Adrenal gland (tissue), 19 donors: ENCODE measurements at places on chromosomes 6 and 20. TPM values are rescaled to one million over a fixed set of nuclear protein-coding genes. Genes with fewer than 3 reads are reported as not detected.

GRCh38 chr20:1565461-1565860 lies 8.0 kb upstream of the SIRPD start:
- no peaks in the 10 kb centered on the region for H3K4me1 ChIP-seq
- no peak for DNase-seq
- no peak overlapping the region for H3K4me3 ChIP-seq
- H3K36me3 ChIP-seq, result no peaks in the 10 kb centered on the region
- no peaks in the 10 kb centered on the region for H3K27me3 ChIP-seq
- H3K27ac ChIP-seq, result no peak overlapping the region

- no peaks in the 10 kb centered on the region for H3K36me3 ChIP-seq
- H3K27ac ChIP-seq, result no peak within 1 kb of the TSS
These were observed at the start of gene NRSN1 for GRCh38 chr6:24125980-24126379. Gene NRSN1 (plus strand): TSS chr6:24126215. CDS start chr6:24134328, 8,113 bp downstream.

DNA sequence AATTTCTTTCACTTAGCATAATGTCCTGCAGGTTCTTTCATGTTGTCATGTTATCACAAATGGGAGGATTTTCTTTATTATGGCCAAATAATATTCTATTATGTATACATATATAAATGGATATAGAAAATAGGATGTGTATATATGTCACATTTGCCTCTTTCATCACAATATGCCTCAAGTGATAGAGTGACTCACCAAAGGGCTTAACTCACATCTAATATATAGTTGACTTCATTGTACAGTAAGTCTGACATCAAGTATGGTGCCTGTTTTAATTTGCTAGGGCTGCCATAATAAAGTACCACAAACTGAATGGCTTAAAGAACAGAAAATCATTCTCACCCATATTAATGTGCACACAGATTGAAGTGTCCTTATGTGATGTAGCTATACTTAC lies 436.1 kb upstream of the FLRT3 start:
- no peaks in the 10 kb centered on the region for H3K4me1 ChIP-seq
- H3K4me3 ChIP-seq, result no peak overlapping the region
- no peak overlapping the region for H3K27ac ChIP-seq
- H3K27me3 ChIP-seq, result no peaks in the 10 kb centered on the region

- H3K36me3 ChIP-seq, result no peaks in the 10 kb centered on the region
- H3K4me3 ChIP-seq, result no peak overlapping the region
- H3K4me1 ChIP-seq, result no peaks in the 10 kb centered on the region
- H3K27me3 ChIP-seq, result no peaks in the 10 kb centered on the region
- DNase-seq, result no peak
These were observed 7.2 kb upstream of the BPIFB6 start for GRCh38 chr20:33024243-33024560.

DNA sequence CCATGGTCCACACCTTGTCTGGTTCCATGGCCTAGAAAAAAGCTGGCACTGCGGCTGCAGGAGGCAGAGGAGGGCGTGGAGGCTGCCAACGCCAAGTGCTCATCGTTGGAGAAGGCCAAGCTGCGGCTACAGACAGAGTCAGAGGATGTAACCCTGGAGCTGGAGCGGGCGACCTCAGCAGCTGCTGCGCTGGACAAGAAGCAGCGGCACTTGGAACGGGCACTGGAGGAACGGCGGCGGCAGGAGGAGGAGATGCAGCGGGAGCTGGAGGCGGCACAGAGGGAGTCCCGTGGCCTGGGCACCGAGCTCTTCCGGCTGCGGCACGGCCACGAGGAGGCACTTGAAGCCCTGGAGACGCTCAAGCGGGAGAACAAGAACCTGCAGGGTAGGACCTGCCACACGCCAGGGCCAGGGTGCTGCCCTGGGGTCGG lies 43.4 kb downstream of the MYH7B start:
- H3K4me3 ChIP-seq, result no peak overlapping the region
- H3K27me3 ChIP-seq, result no peaks in the 10 kb centered on the region
- no peaks in the 10 kb centered on the region for H3K36me3 ChIP-seq
- DNase-seq, result no peak

GRCh38 chr6:41733360-41733706 lies 2.1 kb downstream of the TFEB start:
- no peak for DNase-seq
- H3K27ac ChIP-seq, result no peak overlapping the region
- H3K36me3 ChIP-seq, result no peaks in the 10 kb centered on the region
- H3K4me1 ChIP-seq, result peaks cover 39% of the 10 kb centered on the region
- no peak overlapping the region for H3K4me3 ChIP-seq

GRCh38 chr6:7954477-7955200 lies 44.1 kb upstream of the TXNDC5 start:
- H3K27me3 ChIP-seq, result no peaks in the 10 kb centered on the region
- DNase-seq, result no peak
- H3K36me3 ChIP-seq, result no peaks in the 10 kb centered on the region
- H3K4me3 ChIP-seq, result no peak overlapping the region
- no peaks in the 10 kb centered on the region for H3K4me1 ChIP-seq
- H3K27ac ChIP-seq, result no peak overlapping the region

DNA sequence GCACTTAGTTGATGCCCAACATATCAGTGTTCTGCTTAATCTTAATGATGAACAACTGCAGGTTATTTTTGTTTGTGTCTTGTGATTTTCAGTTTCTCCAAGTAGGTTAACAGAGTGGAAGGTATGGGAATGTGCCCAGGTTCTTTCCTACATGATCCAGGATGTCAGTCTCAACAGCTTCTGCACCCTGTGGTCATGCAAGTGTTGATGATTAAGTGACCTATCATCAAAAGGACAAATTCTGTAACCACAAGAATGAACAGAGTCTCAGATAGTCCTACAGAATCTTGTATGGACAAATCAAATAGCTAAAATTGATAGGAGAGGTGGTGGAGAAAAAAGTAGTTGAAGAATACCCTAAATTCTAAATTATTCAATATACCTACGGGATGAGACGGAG lies 26.1 kb downstream of the MAN1A1 start:
- H3K27me3 ChIP-seq, result no peaks in the 10 kb centered on the region
- H3K4me3 ChIP-seq, result no peak overlapping the region
- H3K27ac ChIP-seq, result no peak overlapping the region
- no peak for DNase-seq
- H3K36me3 ChIP-seq, result no peaks in the 10 kb centered on the region

DNA sequence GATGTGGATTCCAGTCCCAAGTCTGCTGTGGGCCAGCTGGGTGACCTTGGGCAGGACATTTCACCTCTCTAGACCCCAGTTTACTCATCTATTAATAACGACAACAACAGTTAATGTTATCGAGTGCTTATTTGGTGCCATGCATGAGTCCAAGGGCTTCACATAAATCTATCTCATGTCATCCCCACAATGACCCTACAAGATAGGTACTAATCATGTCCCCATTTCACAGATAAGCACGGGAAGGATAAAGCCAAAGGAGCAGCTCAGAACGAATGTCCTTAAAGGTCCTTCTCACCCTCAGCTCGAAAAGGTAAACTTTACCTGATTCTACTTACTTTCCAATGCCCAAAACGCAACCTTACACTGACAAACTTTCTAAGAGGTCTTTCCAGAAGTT lies 35.7 kb downstream of the TRAM2 start:
- DNase-seq, result no peak
- H3K4me1 ChIP-seq, result peaks cover 28% of the 10 kb centered on the region
- H3K4me3 ChIP-seq, result no peak overlapping the region
- H3K36me3 ChIP-seq, result no peaks in the 10 kb centered on the region
- no peaks in the 10 kb centered on the region for H3K27me3 ChIP-seq

DNA sequence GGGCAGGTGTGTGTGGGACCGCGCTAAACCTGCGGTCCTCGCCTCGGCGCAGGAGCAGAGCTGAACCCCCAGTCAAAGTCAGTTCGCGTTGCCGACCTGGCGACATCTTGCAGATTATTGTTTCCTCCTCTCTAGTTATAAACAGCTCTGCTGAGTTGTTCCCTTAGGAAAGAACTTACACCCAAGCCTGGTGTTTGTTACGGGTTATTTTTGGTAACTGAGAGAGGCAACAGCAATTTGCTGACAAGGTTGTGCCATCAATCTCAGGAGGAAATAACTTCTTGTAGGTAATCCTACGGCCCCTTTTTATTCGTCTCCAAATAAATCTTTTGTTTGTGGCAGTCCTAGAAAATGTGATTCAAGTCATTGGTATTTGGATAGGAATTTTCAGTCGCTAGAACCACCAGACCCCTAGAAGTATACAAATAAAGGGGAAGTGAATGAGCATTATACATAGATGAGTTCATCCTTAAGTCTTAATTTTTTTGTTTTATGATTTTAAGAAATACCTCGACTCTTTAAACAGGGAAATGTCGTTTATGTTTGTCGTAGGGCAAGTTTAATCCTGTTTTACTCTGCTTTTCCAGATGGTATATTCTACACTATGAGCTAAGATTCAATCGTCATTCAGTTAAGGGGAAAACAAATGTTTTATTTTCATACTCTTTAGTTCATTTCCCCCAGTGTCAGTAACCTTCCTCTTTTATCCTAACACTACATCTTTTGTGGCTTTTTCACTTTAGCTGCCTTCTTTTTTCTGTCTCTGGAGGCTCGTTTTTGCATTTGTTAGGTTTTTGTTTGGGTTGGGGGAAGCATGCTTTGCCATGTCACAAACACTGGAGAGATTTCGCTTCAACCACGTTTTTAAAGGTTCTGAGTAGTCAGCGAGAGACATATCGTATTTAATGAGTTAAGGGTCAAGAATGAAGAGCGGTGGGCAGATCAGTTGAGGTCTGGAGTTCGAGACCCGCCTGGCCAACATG lies 1.2 kb downstream of the PM20D2 start:
- no peaks in the 10 kb centered on the region for H3K36me3 ChIP-seq
- H3K27me3 ChIP-seq, result no peaks in the 10 kb centered on the region
- DNase-seq, result no peak
- H3K4me3 ChIP-seq, result peak overlapping the region; percentile 35
- peak overlapping the region; percentile 78 for H3K27ac ChIP-seq

- H3K27me3 ChIP-seq, result no peaks in the 10 kb centered on the region
- H3K4me3 ChIP-seq, result no peak overlapping the region
- DNase-seq, result no peak
- H3K36me3 ChIP-seq, result no peaks in the 10 kb centered on the region
- H3K27ac ChIP-seq, result no peak overlapping the region
These were observed 3.9 kb downstream of the ZFP57 start for GRCh38 chr6:29676981-29677601.

GRCh38 chr6:89602166-89602565 lies 36.4 kb downstream of the LYRM2 start:
- H3K4me3 ChIP-seq, result no peak overlapping the region
- no peaks in the 10 kb centered on the region for H3K27me3 ChIP-seq
- H3K36me3 ChIP-seq, result no peaks in the 10 kb centered on the region
- DNase-seq, result no peak
- H3K27ac ChIP-seq, result no peak overlapping the region
- H3K4me1 ChIP-seq, result no peaks in the 10 kb centered on the region

HSF2 gene
- 14.6 TPM for polyA plus RNA-seq

SCUBE3 gene
- 0.61 TPM for polyA plus RNA-seq

FAM83C gene
- polyA plus RNA-seq, result not detected
